ENCODE measurements at places on chromosomes 1 and 21.

GRCh38 chr1:150596095-150596892 is 16.9 kb upstream of the MCL1 start:
- no peak for DNase-seq

GRCh38 chr1:98653123-98653522 is 8.4 kb upstream of the SNX7 start:
- DNase-seq: no peak

DNA sequence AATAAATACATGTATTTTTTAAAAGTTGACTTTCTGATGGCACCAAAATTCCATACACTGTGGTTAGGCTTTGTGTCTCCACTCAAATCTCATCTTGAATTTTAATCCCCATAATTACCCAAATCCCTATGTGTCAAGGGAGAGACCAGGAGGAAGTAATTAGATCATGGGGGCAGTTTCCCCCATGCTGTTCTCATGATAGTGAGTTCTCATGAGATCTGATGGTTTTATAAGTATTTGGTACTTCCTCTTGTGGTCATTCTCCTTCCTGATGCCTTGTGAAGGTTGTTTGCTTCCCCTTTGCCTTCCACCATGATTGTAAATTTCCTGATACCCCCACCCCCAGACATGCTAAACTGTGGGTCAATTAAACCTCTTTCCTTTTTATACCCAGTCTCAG is 1218.4 kb upstream of the PRMT6 start:
- DNase-seq: no peak

DNA sequence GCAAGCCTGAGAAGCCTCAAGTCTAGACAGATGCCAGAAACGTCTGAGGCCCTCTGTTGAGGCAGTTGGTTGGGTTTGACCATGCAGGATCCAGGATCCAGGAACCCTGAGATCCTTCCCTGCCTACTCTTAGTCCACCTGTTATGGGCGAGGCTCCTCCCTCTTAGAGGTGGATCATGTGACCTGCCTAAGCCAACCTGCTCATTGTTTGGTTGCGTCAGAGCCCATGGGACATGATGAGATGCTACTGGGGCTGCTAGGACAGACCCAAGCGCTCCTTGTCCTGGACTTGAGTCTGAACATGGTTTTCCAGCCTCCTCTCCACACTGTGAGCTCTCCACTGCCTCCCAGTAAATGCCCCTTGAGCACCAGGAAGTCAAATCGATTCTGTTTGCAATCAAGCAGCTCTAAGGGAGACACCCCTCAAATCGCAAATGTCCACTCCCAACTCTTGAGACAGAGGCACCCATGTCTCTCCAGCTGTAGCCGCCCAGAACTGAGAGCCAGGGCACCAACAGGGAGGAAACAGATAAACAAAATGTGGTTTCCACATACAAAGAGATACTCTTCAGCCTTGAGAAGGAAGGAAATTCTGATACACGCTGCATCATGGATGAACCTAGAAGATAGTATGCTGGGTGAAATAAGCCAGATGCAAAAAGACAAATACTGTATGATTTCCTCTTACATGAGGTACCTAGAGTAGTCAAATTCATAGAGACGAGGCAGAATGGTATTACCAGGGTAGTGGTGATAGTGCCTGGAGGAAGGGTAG is 31.7 kb upstream of the WNT4 start:
- DNase-seq: no peak

- DNase-seq: no peak
These were observed 109.2 kb downstream of the TTLL7 start for GRCh38 chr1:83889707-83890106.

- DNase-seq: no peak
These were observed 268.7 kb upstream of the BEND5 start for GRCh38 chr1:49045371-49045770.

DNA sequence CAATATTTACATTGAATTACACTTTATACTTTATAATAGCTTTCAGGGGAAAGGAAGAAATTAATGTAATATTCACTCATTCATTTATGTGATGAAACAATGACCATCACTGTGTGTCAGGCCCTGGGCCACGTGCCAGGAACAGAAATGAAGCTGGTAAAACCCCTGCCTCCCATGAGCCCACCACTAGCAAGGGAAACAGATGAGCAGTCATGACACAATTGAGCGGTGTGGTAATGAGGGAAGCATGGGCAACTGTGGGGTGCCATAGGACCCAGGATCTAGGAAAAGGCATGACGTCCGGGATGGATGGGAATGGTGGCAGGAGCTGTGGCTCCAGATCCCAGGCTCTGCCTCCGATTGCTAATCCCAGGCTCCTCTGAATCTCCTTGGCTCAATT is 17.0 kb upstream of the SLC5A9 start:
- no peak for DNase-seq

DNA sequence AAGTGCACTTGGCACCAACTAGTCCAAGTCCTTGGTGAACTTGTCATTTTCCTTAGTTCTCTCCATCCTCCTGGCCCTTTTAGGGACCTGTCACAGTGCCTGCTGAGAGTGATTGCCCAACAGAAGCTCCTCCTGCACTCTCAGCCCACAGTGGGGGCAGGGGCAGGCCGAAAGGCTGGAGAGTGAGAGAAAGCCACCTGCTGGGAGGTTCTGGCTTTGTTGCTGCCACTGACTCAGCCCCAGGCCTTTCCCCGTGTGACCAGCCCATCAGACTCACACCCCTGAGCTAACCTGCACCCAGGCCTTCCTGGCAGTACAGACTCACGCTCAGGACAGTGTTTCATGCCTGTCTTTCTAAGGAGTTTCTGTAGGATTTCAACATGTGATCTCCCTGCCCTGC is 17.1 kb upstream of the PROK1 start:
- DNase-seq: no peak

DNA sequence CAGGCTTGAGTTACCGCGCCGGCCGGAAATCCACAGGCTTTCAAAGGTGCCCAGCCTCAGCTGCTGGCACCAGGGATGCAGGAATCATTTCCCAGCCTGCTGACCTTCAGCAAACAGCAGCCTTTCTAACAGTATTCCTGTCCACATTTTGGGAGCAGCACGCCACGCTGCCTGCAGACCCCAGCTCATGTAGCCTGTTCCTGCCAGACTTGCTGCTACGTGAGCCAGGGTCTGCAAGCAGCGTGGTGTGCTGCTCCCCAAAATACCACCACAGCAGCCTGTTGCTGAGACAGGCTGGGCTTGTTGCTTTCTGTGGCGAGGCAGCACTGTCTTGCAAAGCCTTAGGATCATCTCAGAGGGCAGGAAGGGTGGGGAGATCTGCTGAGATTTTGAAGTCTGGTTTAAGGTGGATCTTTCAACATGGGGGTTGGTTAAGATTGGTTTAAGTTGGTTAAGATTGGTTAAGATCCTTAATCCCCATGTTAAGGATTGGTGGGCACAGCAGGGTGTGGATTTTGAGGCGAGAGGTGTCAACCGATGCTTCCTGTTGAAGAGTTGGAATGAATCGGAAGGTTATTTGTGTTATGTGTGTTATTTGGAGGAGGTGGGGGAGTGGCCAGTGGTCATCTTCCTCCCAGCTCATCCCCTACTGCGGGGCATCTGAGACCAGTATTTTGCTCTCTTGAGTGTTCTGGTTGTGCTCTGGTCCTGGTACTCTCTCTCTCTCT is 12.9 kb downstream of the FAAH start:
- no peak for DNase-seq
